ENCODE measurements at places on chromosomes 12 and 14.

GRCh38 chr12:62227091-62227490 lies 33.1 kb upstream of the USP15 start:
- no peak for DNase-seq

GRCh38 chr12:82357845-82358199 lies 365 bp downstream of the CCDC59 start:
- no peak for DNase-seq

- no peak for DNase-seq
Observed at GRCh38 chr12:109266106-109266879, 42.8 kb downstream of the FOXN4 start.

GRCh38 chr14:48350971-48351370 lies 675.6 kb upstream of the MDGA2 start:
- peak; percentile 82 for DNase-seq

DNA sequence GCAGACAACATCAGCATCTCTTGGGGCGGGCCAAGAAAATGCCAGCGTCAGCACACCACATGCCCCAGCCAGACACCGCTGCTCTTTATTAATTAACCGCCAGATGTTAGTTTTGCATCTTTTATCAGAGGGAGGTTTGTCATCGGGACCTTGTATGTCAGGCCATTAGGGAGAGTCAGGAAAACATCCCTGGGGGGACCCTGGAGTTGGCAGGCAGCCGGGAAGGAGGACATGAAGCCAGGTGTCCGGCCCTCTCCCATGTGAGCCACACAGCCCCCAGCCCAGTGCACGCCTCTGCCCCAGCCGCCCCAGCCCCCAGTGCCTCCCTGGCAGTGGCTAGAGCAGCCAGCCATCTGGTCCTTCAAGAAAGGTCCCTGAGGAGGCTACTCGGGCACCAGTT lies 56.9 kb upstream of the FAM222A start:
- DNase-seq = no peak

DNA sequence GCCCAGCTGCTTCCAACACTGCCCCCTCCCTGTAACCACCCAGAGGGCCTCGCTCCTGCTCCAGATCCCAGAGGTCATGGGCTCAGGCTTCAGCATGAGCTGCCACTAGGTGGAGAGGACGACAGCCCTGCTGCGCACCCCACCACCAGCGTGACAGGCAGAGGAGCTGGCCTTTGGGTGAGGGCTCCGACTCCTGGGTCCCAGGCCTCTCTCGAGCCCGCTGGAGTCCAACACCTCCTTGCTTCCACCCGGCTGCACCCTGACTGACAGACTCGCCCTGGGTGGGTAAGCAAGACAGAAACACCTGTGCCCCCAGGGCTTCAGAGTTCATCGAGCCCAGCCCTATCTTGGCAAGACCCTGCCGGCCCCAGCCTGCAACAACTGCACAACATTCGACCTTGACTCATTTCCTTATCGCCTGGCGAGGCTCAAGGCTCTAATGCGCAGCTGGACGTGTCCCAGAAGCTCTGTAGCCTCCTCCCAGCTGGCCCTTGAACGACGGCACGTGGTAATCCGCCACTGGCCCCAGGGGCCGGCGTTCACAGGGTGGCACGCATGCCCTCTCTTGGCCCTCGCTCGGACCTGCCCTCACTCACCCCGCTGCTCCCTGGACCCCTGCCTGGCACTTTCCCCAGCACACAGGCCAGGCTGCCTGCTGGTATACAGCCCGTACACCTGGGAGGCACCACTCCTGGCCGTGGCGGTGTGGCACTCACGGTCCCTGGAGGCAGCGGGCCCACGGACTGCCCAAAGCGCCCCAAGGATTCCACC lies 28.0 kb downstream of the VPS37B start:
- DNase-seq = no peak

GRCh38 chr12:117933545-117933944 lies 35.2 kb downstream of the KSR2 start:
- no peak for DNase-seq

DNA sequence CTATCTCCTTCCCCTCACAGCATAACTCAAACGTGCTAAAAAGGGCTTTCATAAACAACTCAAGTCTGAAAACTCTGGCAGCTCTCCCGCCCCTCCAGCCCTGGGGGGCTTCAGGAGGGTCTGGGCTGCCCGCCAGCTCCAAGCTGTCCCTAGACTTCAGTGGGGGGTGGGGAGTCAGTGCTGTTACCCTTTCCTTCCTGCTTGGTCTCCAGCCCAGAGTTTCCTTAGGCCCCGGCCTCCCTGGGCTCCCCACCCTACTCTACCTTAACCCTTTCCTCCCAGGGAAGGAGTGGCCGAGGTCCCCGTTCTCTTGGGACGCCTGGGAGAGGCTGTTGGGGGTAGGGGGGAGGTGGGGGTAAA lies 530 bp upstream of the NYNRIN start:
- DNase-seq = no peak

DNA sequence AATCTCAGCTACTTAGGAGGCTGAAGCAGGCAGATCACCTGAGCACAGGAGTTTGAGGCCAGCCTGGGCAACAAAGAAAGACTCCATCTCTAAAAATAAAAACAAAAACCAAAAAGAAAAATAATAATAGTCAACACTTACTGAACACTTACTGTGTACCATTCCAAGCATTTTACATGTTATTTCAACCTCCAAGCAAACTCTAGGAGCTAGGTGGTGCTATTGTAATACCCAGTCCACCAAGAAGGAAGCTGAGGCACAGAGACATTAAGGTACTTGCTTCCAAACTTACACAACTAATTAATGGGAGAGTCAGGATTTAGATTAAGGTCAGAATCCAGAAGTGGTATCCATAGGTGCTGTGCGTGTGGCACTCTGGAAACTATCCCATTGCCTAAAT lies 13.7 kb upstream of the OR6J1 start:
- no peak for DNase-seq

GRCh38 chr14:72646861-72647528 lies 246.9 kb downstream of the DPF3 start:
- no peak for DNase-seq

GRCh38 chr12:53300187-53300586 lies 692 bp downstream of the MYG1 start:
- DNase-seq = no peak

DNA sequence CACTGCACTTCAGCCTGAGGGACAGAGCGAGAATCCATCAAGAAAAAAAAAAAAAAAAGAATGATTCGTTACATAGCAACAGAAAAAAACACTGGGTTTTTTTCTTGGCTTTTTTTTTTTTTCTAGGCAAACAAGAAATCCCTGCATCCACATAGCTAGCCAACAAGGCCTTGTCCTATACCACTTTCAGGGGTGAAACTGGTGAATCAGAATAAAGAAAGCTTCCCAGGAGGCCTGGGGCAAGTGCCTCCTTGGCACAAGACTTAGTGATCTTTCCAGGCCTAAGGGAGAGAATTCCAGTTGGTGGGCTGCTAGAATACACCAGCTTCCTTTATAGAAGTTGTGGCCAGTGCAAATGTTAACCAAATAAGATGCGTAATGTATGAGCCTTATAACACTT lies 90.0 kb downstream of the VCPKMT start:
- DNase-seq = no peak

GRCh38 chr14:38837343-38838048 lies 265.5 kb downstream of the SEC23A start:
- no peak for DNase-seq

DNA sequence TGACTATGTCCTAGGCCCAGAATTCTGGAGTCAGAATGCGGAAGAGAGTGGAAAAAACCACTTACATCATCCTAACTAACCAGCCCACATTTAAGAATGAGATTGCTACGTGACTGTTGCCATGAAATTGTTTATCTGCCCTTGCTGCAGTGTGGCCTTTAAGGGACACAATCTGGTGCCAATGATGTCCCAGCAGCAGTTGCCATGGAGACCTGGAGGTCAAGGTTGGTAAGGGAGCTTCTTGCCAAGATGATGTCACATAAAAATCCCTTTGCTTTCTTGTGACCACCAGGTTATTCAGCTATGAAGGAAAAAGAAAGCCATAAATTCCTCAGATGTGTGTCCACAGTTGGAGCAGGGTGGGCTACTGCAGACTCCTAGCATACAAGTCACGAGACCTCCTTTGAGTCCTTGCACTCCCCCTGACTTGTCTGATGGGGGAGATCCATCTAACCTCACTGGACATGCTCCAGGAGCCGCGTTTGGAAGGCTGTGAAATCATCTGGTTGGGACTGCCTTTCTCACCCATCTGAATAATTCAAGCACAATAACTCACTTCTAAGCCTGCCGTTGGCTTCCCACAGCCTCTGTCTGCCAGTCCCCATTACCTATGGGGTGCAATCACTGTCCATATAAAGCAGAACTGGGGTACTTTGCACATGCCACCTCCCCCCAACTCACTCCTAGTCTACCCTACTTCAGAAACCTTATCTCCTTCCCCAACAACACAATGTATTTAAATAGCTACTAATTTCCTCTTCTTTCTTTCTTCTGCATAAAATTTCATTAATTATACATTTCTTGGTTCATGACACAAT lies 165.6 kb downstream of the ZFP36L1 start:
- no peak for DNase-seq

DNA sequence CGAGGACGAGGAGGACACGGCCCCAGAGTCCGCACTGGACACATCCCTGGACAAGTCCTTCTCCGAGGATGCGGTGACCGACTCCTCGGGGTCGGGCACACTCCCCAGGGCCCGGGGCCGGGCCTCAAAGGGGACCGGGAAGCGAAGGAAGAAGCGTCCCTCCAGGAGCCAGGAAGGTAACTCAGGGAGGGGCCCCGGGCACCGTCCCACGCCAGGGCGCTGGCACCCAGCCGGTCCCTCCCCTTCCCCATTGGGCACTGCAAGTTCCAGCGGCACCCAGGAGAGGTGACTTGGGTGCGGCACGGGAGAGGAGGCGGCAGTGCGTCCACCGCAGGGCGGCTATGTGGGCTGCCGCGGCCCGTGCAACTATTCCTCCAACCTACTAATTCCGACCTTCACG lies 9.3 kb upstream of the ADSS1 start:
- no peak for DNase-seq

- DNase-seq = no peak
Observed at GRCh38 chr12:105077435-105077834, 6.8 kb downstream of the ALDH1L2 start.

DNA sequence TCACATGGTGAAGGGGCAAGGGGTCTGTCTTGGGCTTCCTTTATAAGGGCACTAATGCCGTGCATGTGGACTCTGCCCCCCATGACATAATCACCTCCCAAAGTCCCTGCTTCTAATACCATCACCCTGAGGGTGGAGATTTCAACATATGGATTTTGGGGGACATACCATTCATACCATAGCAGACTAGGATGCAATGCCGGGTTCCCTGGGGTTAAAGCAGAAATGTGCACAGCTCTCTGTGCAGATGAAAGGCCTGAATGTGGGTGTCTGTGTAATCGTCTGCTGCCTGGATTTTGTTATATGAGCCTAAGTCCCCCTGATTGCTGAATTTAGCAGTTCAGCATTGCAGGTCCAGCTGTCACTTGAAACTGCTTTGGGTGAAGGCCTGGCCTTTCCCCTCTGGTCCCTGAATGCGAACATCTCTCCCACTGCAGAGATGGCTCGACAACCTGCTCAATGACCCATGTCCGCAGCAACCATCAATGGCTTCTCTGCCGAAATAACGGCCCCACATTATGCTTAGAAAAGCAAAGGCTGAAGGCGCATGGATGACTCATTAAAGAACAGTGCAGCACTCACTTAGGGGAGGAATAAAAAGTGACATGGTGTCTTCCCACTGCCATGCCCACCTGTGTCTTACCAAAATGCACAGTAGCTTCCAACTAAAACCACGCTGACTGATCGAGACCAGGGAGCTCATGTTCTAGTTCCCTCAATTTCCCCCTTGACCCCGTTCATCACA lies 286.3 kb downstream of the DPF3 start:
- DNase-seq = peak; percentile 58

DNA sequence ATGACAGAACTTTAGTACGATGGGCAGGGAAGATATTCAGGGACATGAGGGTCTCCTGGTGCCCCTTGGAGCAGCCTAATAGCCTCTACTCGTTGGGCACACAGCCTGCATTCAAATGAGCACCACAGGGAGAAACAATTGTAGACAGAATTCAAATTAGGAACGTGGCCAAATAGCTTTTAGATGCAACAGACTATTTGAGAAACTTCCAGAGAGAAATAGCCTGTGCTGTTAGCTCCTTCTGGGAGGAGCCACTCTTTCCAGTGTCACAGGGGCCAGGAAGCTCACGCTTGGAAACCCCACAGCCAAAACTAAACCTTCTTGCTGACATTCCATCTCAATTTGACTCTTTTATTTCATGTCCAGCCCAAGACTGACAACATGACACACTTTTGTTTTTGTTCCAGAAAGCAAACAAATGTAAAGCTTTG lies 114.5 kb downstream of the RPAP3 start:
- DNase-seq = no peak

Data from urothelium cell line (cell line).